ENCODE measurements at places on chromosomes 11 and 22. TPM values are rescaled to one million over a fixed set of nuclear protein-coding genes. Genes with fewer than 3 reads are reported as not detected.

GRCh38 chr22:43381693-43382092 is 30.1 kb upstream of the MPPED1 start:
- no peaks in the 10 kb centered on the region for H3K36me3 ChIP-seq
- peaks cover 6% of the 10 kb centered on the region for H3K4me1 ChIP-seq
- H3K27ac ChIP-seq = no peak overlapping the region
- H3K27me3 ChIP-seq = peaks cover 3% of the 10 kb centered on the region
- no peak overlapping the region for H3K4me3 ChIP-seq

DNA sequence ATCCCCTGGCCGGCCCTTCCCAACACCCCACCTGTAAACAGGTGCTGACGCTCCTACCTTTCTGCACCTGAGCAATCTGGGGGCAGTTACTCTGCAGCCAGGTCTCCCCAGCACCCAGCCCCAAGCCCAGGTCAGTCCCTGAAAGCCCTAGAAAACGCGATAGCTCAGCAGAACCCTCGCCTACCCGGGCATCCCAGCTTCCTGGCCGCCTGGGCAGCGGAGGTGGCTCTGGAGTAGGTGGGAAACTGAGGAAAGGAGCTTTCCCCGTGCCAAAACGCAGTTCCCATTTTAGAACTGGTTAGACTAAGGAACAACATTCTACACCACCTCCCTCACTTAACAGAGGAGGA is 445 bp downstream of the SYTL2 start:
- no peak for DNase-seq
- no peak overlapping the region for H3K27ac ChIP-seq
- H3K36me3 ChIP-seq = no peaks in the 10 kb centered on the region
- no peaks in the 10 kb centered on the region for H3K27me3 ChIP-seq
- H3K4me1 ChIP-seq = peaks cover 27% of the 10 kb centered on the region

- no peak overlapping the region for H3K4me3 ChIP-seq
- no peaks in the 10 kb centered on the region for H3K27me3 ChIP-seq
- H3K4me1 ChIP-seq = peaks cover 8% of the 10 kb centered on the region
- peak overlapping the region; percentile 33 for H3K27ac ChIP-seq
- H3K36me3 ChIP-seq = no peaks in the 10 kb centered on the region
Observed at GRCh38 chr11:95147364-95147905, 57.8 kb downstream of the ENDOD1 start.

DNA sequence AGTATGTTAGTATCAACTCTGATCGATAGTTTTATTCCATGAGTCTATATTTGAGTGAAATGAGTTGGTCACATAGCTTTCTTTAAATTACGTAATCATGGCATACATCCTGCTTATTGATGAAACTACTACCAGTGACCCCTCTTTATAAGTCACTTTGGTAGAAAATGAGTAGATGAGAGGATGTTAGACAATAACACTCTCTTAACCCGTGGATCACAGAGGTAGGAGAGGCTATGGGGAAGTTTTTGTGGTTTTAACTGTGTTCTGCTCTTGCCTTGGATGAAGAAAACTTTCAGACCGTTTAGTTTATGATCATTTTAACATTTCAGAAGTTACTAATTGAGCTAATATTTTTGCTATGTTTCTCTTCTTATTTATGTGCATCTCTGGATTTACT is 34.0 kb downstream of the TBCEL start:
- no peak for DNase-seq
- peaks cover 18% of the 10 kb centered on the region for H3K36me3 ChIP-seq
- H3K27ac ChIP-seq = no peak overlapping the region
- H3K27me3 ChIP-seq = no peaks in the 10 kb centered on the region
- no peak overlapping the region for H3K4me3 ChIP-seq

DNA sequence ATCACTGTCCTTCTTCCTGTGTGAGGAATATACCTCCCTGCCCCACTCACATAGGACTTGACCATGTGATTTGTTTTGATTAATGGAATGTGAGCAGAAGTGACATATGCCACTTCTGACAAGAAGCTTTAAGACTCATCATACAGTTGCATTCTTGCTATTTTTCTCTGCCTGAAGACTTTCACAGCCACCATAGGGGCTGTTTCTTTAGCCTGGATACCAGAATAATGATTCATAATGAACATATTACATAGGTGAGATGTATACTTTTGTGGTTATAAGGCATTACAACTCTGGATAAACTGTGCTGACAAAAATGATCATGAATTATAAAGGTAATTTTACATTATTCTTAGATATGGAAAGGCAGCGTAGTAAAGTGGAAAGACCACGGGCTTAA is 798.0 kb downstream of the DLG2 start:
- H3K27ac ChIP-seq = no peak overlapping the region
- H3K36me3 ChIP-seq = no peaks in the 10 kb centered on the region
- no peaks in the 10 kb centered on the region for H3K27me3 ChIP-seq
- no peak overlapping the region for H3K4me3 ChIP-seq
- peaks cover 16% of the 10 kb centered on the region for H3K4me1 ChIP-seq

DNA sequence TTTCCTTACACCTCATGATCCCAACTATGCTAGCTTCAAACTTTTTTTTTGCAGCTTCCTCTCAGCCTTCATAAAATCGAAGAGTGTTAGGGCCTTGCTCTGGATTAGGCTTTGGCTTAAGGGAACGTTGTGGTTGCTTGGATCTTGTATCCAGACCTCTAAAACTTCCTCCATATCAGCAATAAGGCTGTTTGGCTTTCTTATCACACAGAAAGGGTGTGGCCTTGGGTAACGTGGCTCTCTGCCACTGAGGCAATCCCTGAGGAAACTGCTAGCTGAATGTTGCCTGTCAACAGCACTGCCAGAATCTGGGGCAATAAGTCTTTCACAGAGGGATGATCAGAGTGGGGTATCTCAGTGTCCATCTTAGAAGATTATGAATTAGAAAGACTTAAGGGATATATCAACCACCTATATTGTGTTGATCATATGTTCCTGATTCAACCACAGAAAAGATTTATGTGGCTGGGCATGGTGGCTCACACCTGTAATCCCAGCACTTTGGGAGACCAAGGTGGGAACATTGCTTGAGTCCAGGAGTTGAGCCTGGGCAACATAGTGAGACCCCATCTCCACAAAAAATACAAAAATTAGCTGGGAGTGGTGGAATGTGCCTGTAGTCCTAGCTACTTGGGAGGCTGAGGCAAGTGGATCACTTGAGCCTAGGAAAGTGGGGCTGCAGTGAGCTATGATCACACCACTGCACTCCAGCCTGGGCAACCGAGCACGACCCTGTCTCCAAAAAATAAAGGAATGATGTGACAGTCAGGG is 12.5 kb upstream of the CUL5 start:
- H3K27me3 ChIP-seq = no peaks in the 10 kb centered on the region
- H3K27ac ChIP-seq = no peak overlapping the region
- no peaks in the 10 kb centered on the region for H3K4me1 ChIP-seq
- H3K36me3 ChIP-seq = no peaks in the 10 kb centered on the region

DNA sequence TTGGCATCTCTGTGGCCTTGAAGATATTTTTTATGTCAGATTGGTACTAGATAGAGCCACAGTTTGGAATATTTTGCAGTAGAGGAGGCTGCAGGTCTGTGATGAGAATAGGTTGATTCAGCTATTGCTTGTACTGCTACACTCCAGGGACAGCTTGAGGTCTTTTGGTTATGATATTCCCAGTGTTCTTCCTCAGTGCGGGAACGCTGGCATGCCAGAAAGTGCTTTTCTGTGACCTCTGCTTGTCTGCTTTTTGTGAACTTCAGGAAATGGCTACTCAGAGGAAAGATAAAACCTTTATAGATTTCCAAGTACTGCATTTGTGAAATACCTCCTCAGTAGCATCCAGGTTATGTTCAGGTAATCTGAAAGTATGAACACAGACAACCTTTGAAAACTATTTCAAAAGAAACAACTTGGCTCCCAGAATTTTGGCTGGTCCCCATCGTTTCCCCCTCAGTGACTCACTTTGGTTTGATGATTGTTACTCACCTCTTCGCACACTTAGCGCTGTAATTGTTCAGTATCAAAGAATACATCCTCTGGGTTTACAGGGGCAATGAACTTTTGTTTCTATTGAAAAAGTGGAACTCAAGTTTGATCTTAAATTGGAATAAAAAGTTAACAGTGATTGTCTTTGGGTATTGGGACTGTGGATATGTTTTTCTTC is 191.4 kb downstream of the HIPK3 start:
- no peak overlapping the region for H3K4me3 ChIP-seq
- H3K27ac ChIP-seq = no peak overlapping the region
- no peak for DNase-seq
- H3K27me3 ChIP-seq = peaks cover 5% of the 10 kb centered on the region
- H3K4me1 ChIP-seq = no peaks in the 10 kb centered on the region

DNA sequence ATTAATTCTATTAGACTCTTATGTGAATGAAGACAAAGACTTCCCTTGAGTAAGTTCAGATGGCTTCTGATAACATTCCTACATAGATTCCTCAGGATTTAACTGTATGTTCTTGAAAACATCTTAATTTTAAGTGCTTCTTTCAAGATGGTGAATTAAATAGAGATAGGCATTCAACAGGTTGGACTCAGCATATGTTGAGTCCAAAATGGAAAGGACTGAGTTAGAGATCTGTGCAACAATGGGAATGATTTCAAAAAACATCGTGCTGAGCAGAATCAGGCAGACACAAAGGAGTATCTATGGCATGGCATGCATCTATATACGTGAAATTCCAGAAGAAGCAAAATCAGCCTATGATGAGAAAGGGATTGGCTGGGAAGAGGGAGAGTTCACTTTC is 36.2 kb downstream of the ZNF195 start:
- no peaks in the 10 kb centered on the region for H3K36me3 ChIP-seq
- H3K27ac ChIP-seq = no peak overlapping the region
- DNase-seq = no peak
- peaks cover 2% of the 10 kb centered on the region for H3K27me3 ChIP-seq
- no peak overlapping the region for H3K4me3 ChIP-seq

GRCh38 chr11:119382101-119382500 is 611 bp upstream of the USP2 start:
- peaks cover 19% of the 10 kb centered on the region for H3K27me3 ChIP-seq
- no peaks in the 10 kb centered on the region for H3K36me3 ChIP-seq
- H3K4me1 ChIP-seq = peaks cover 14% of the 10 kb centered on the region
- DNase-seq = no peak
- no peak overlapping the region for H3K27ac ChIP-seq

- H3K36me3 ChIP-seq = no peaks in the 10 kb centered on the region
- H3K4me1 ChIP-seq = peaks cover under 1% of the 10 kb centered on the region
- peak; percentile 56 for DNase-seq
- H3K4me3 ChIP-seq = no peak overlapping the region
Observed at GRCh38 chr22:27581688-27582087, 219.9 kb downstream of the MN1 start.

- H3K27ac ChIP-seq = no peak overlapping the region
- H3K4me1 ChIP-seq = no peaks in the 10 kb centered on the region
- no peaks in the 10 kb centered on the region for H3K27me3 ChIP-seq
- no peaks in the 10 kb centered on the region for H3K36me3 ChIP-seq
- no peak overlapping the region for H3K4me3 ChIP-seq
- no peak for DNase-seq
Observed at GRCh38 chr11:91272089-91272488, 952.5 kb upstream of the FAT3 start.

- no peaks in the 10 kb centered on the region for H3K36me3 ChIP-seq
- no peaks in the 10 kb centered on the region for H3K27me3 ChIP-seq
- DNase-seq = no peak
- no peak overlapping the region for H3K4me3 ChIP-seq
- H3K4me1 ChIP-seq = peaks cover 25% of the 10 kb centered on the region
Observed at GRCh38 chr11:93524173-93524536, 19.0 kb downstream of the SMCO4 start.

DNA sequence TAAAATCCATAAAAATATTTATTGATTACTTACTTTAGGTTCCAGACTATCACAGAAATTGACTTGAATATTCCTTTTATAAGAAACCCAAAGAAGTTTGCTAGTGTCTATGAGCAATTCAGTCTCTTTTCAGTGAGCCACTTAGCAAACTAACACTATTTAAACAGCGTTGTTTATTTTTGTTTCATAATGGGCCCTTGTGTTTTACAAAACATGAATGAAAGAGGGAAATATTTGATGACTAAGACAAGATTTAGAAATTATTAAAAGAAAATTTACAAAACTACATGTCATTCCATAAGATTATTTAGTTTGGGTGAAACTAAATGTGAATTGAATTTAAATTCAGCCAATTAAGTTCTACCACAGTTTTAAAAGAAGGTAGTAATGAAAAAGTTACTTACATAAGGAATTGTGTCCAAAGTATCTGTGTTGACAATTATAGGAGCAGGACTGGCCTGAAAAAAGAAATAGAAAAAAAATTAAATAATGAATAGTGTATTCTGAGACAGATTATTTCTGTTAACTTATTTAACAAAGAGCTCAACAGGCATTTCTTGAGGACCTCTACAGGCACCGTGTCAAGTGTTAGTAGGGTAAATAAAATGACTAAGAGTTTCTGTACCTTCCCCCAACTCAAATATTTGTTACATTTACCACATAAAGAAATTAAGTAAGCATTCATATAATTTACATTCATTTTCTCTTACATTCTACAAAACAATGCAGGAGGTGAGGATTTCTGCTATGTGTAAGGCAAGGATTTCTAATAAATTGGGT is 964.9 kb upstream of the CCDC90B start:
- DNase-seq = no peak
- no peak overlapping the region for H3K27ac ChIP-seq
- no peak overlapping the region for H3K4me3 ChIP-seq
- no peaks in the 10 kb centered on the region for H3K27me3 ChIP-seq

DNA sequence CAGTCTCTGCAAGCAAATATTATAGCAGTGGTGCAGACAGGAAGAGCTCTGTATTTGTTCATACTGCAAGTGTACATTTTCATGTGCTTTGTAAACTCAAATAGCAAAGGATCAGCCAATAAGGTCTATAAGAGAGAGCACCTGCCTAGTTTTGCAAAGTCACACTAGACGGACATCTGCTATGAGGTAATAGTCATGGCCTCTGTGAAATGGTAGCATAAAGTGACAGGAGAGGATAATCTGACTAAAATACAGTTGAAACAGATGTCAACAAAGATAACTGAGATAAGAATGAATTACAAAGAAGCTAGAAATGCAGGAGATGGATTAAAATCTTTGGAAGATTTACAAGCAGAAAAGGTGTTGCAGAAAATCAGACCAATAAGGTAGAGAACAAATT is 70.6 kb upstream of the SPON1 start:
- peaks cover 8% of the 10 kb centered on the region for H3K4me1 ChIP-seq
- no peak overlapping the region for H3K4me3 ChIP-seq
- no peak for DNase-seq
- H3K36me3 ChIP-seq = no peaks in the 10 kb centered on the region
- H3K27ac ChIP-seq = no peak overlapping the region

DNA sequence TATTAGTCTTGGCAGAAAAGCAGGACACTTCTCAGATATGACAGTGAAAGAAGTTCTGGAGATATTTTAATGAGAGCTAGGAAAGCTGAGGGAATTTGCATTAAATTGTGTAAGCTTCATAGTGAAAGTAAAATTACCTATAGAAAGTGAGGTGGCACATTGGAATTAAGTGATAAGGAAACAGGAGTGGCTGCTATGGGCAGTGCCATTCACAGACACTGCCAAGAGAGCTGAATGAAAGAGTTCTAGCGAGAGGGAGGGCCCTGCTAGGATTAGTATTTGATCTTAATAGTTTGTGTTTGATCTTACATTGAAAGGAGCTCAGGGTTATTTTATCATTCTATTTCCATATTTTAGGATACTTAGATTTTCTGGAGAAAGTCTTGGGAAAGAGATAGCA is 351.9 kb downstream of the DDX10 start:
- no peak overlapping the region for H3K27ac ChIP-seq
- H3K36me3 ChIP-seq = no peaks in the 10 kb centered on the region
- no peak for DNase-seq
- H3K27me3 ChIP-seq = no peaks in the 10 kb centered on the region
- no peaks in the 10 kb centered on the region for H3K4me1 ChIP-seq

The TRIM21 gene
- 48.5 TPM for polyA plus RNA-seq

The NLRP6 gene
- polyA plus RNA-seq = 37.4 TPM

The KRTAP5-10 gene
- polyA plus RNA-seq = 0.19 TPM

The MRGPRF gene
- polyA plus RNA-seq = 17.6 TPM

The MRTFA gene
- polyA plus RNA-seq = 17.1 TPM

The TBX10 gene
- polyA plus RNA-seq = 4.9 TPM

The TSGA10IP gene
- polyA plus RNA-seq = not detected

The LRRC75B gene
- polyA plus RNA-seq = 36.6 TPM
